Left cardiac atrium (tissue), 4 donors: ENCODE measurements at places on chromosomes 16 and 17.

GRCh38 chr17:8257801-8258200 lies 8.7 kb downstream of the PFAS start:
- no peak for DNase-seq

- peak; percentile 68 for DNase-seq
Measured at GRCh38 chr16:27355610-27356009, 41.8 kb downstream of the IL4R start.

GRCh38 chr17:28324781-28325180 lies 5.8 kb downstream of the TMEM97 start:
- DNase-seq: no peak

GRCh38 chr17:147796-148740 lies 10.7 kb downstream of the SCGB1C2 start:
- DNase-seq: peak; percentile 6

GRCh38 chr17:38867179-38867967 lies 2.5 kb upstream of the LASP1 start:
- peak; percentile 72 for DNase-seq

DNA sequence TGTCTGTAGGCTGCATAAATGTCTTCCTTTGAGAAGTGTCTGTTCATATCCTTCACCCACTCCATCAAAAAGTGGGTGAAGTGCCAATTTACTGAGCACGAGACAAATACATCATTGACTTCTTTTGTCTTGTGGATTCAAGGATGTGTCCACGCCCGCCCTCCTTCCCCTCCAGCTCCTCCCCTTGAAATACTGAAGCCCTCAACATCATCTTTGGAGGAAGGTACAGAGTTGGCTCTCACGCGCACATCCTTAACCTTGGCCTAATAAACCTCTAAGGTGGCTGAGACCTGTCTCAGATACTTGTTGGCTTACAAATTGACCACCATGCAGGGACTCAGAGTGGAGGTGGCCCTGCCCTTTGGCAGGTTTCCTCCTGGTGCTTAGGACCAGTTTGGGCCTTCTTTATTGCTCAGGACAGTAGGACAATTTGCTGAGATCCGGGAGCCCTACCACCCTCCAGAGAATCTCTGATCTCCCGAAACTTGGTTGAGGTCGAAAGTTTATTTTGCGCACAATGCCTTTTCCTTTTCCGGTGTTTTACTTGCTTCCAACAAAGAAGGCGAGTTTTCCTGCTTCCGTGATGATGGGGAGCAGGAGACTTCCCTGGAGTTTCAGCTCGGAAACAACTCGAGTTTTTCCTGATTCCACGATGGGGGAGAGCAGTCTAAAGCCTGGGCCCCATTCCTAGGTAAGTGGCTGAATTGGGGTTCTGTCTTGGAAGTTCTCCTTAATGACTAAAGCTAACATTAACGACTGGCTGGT lies 14.1 kb upstream of the CDK10 start:
- DNase-seq: peak; percentile 5

DNA sequence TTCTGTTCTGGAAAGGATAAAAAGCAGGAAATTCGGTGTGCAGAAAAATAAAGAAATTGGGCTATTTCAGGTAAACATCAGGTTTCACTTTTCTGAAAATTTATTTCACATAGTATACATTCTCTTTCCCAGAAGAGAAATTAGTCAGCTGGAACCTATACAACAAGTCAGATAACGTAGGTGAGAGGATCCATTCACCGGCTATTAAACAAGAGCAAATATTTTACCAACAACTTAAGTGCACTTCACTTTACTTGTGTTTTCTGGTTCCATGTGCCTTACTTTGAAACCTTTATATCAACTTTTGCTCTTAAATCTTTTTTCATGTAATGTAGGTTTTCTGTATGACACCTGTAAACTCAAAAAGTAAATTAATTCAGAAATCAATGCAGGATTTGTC lies 839.7 kb downstream of the CDH11 start:
- no peak for DNase-seq

DNA sequence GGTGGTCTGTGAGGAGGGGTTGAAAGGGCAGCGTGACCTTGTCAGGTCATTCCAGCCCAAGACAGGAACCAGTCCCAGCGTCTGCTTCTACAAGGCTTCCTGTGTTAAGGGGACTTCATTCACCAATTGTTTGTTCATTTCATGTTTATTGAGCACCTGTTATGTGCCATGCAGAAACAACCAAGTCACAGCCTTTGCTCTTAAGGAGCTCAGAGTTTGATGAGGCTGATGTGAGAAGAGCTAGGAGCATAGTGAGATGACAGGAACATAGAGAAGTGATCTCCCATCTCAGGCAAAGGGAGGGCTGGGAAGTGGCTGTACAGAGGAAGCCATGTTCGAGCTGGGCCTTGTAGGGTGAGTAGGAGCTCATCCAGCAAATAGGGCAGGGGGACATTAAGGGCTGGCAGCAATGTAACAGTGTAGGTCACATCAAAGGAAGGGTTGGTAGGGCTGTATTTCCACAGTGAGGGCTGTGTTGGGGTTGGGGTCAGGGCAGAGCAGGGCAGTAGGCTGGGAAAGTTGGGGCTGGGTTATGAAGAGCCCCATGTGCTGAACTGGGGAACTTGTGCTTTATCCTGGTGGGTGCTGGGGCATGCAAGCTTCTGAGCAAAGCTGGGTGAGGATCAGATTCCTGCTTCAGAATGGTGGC lies 79.8 kb downstream of the ARHGAP23 start:
- no peak for DNase-seq

- no peak for DNase-seq
Measured at GRCh38 chr16:78780808-78781207, 681.4 kb downstream of the WWOX start.

GRCh38 chr17:17538417-17539391 lies 42.5 kb upstream of the RASD1 start:
- no peak for DNase-seq
